Aorta (tissue), 5 donors: ENCODE measurements at places on chromosomes 4 and X.

DNA sequence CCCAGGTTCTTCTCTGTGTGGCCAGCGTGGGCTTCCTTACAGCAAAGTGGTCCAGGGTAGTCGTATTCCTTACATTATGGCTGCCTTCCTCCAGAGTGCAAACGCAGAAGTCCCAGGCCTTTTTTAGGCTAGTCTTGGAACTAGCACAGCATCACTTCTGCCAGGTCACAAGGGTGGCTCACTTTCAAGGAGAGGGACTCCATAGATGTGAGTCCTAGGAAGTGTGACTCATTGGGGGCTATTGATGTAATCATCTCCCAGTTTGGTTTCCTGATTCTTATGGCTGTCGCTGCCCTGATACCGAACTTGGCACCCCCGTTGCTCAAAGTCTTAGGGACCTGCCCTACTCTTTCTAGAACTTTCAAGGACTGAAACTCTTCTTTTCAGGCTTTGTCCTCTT, 140.0 kb downstream of the DCK start:
- H3K27me3 ChIP-seq, result no peaks in the 10 kb centered on the region
- no peak overlapping the region for H3K27ac ChIP-seq
- no peaks in the 10 kb centered on the region for H3K36me3 ChIP-seq

DNA sequence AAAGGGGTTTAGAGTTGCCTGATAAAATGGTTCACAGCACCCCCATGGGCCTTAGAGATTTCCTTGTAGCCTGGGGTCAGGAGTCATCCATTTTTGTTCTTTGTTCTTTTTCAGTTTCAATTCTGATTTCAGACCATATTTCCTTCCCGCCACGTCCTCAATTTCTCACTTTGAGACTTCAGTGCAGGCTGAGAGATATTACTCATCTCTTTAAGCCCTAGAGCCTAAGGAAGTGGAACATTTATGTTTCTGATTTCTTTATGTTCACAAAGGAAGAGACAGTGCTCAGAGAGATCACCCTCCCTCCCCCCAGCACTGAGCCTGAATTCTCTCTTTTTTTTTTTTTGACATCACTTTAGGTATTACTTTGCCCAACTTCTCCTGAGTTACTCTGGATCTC, 56.3 kb downstream of the MSN start:
- H3K27ac ChIP-seq, result no peak overlapping the region
- H3K36me3 ChIP-seq, result no peaks in the 10 kb centered on the region
- no peak overlapping the region for H3K4me3 ChIP-seq

- no peak overlapping the region for H3K4me3 ChIP-seq
- H3K36me3 ChIP-seq, result no peaks in the 10 kb centered on the region
- no peaks in the 10 kb centered on the region for H3K27me3 ChIP-seq
- no peaks in the 10 kb centered on the region for H3K4me1 ChIP-seq
Observed at GRCh38 chr4:104967034-104967401, 179.7 kb upstream of the TET2 start.

- H3K4me1 ChIP-seq, result no peaks in the 10 kb centered on the region
- no peak overlapping the region for H3K4me3 ChIP-seq
- no peaks in the 10 kb centered on the region for H3K27me3 ChIP-seq
- DNase-seq, result no peak
- peak overlapping the region; percentile 44 for H3K27ac ChIP-seq
- H3K36me3 ChIP-seq, result no peaks in the 10 kb centered on the region
Observed at GRCh38 chrX:12950851-12951594, 23.9 kb upstream of the TMSB4X start.

- no peak overlapping the region for H3K27ac ChIP-seq
- no peak for DNase-seq
- no peaks in the 10 kb centered on the region for H3K27me3 ChIP-seq
- H3K36me3 ChIP-seq, result no peaks in the 10 kb centered on the region
- H3K4me3 ChIP-seq, result no peak overlapping the region
Observed at GRCh38 chr4:7793186-7793585, 146.5 kb downstream of the AFAP1 start.

DNA sequence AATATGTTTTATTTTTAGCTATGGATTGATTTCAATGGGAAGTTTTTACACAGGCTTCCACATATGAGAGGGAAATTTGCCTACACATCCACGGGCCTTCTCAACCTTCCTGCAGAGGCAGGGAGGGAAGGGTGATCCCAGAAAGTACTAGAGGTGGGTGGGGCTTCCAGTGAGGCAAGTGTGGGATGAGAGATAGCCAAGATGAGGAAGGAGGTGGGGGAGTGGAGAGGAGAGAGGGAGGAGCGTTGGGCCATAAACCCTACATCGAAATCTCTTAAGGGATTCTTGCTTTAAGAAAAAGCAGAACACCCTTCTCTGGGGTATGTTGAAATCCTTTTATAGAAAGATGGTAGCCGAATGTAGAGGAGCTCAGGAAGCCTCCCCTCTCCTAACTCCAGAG, 19.0 kb downstream of the NKX6-1 start:
- no peak overlapping the region for H3K27ac ChIP-seq
- H3K36me3 ChIP-seq, result no peaks in the 10 kb centered on the region
- H3K27me3 ChIP-seq, result no peaks in the 10 kb centered on the region
- DNase-seq, result no peak

DNA sequence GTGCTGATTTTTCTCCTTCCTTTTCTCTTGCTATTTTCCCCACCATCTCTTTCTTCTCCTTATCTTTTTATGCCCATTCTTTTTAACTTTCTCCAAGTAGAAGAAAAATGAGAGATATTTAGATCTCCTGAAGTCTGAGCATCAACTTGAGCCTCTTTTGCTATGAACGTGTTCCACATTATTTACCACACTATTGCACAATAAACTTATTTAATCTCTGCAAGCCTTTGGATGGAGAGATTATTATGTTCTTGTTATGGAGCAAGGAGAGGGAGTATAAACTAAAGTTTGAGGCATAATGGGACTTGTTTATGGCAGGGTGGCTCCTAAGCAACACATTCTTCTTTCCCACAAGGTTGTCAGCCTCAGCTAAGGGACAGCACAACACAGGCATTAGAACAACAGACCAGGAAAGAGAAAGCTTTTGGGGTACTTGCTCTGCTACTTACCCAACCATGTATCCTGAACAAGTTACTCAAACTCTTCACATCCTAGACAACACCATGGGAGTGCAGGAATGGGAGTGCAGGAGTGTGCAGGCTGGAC, 365.5 kb upstream of the BOD1L1 start:
- peaks cover 2% of the 10 kb centered on the region for H3K4me1 ChIP-seq
- H3K36me3 ChIP-seq, result no peaks in the 10 kb centered on the region
- H3K27me3 ChIP-seq, result no peaks in the 10 kb centered on the region
- H3K4me3 ChIP-seq, result no peak overlapping the region
- no peak overlapping the region for H3K27ac ChIP-seq

DNA sequence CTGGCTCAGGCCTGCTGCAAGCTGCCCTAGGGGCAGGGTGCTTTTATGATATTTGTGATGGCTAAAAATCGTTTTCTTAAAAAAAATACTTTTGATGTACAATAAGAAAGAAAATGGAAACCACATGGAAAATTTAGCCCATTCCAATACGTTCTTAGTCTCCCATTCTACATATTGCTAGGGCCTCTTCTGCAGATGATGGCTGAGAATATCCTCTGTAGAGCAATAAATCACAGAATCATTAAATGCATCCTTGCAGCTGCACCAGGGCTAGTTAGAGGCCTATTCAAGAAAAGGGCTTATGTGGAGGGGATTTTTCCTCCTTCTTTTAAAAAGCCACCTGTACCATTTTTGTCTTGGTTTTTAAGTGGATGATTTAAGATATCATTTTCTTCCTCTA, 97.6 kb upstream of the C1GALT1C1 start:
- no peak overlapping the region for H3K4me3 ChIP-seq
- H3K4me1 ChIP-seq, result no peaks in the 10 kb centered on the region
- no peak for DNase-seq
- H3K27ac ChIP-seq, result no peak overlapping the region
- no peaks in the 10 kb centered on the region for H3K27me3 ChIP-seq
- no peaks in the 10 kb centered on the region for H3K36me3 ChIP-seq

DNA sequence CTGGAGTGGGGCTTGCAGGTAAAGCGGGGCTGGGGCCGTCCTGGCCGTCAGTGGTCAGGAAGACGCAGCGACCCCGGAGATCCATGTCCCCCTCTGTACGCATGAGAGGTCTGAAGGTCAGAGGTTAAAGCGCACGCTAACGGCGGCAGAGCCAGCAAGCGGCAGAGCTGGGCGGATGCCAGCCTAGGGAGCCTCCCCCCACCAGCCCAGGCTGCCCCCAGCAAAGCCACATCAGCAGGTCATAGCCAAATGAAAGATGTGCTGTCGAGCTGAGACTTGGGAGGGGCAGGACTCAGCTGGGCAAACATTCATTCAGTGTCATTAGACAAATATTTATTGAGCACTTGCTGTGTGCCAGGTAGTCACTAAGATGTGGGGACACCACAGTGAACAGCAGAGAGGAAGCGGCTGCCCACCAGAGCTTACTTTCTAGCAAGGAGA, 593 bp upstream of the JAKMIP1 start:
- no peak overlapping the region for H3K4me3 ChIP-seq
- no peaks in the 10 kb centered on the region for H3K36me3 ChIP-seq
- H3K4me1 ChIP-seq, result no peaks in the 10 kb centered on the region

- H3K4me1 ChIP-seq, result no peaks in the 10 kb centered on the region
- DNase-seq, result no peak
- H3K4me3 ChIP-seq, result no peak overlapping the region
- no peak overlapping the region for H3K27ac ChIP-seq
- H3K27me3 ChIP-seq, result no peaks in the 10 kb centered on the region
Observed at GRCh38 chrX:17629519-17629918, 107.8 kb upstream of the SCML1 start.

GRCh38 chrX:25004485-25005032, 11.2 kb downstream of the ARX start:
- no peaks in the 10 kb centered on the region for H3K27me3 ChIP-seq
- H3K4me1 ChIP-seq, result no peaks in the 10 kb centered on the region
- no peak overlapping the region for H3K4me3 ChIP-seq
- H3K36me3 ChIP-seq, result no peaks in the 10 kb centered on the region
- no peak overlapping the region for H3K27ac ChIP-seq
- DNase-seq, result no peak

- H3K27ac ChIP-seq, result no peak overlapping the region
- H3K36me3 ChIP-seq, result no peaks in the 10 kb centered on the region
Observed at GRCh38 chrX:13805241-13805640, 11.7 kb downstream of the GPM6B start.

DNA sequence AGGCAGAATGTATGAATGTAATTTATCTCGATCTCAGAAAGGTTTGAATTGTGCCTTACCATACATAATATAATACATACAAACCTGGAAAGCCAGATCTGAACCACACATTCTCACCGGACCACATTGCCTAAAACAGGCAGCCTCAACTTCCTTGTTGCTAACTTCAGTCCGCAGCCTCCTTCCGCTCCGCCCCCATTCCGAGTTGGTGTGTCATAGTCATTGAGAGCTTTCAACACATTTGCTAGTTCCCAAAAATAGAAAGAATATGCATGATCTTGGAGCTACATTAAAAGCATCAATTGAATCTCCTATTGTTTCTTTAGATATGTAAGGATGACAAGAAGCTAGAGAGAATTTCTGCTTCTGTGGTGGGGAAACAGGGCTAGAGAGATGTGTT, 127.2 kb downstream of the ARHGEF9 start:
- H3K4me3 ChIP-seq, result no peak overlapping the region
- peak overlapping the region; percentile 64 for H3K27ac ChIP-seq
- no peaks in the 10 kb centered on the region for H3K4me1 ChIP-seq
- H3K36me3 ChIP-seq, result no peaks in the 10 kb centered on the region

GRCh38 chrX:155035688-155036087, 9.0 kb downstream of the FUNDC2 start:
- no peaks in the 10 kb centered on the region for H3K27me3 ChIP-seq
- H3K27ac ChIP-seq, result no peak overlapping the region
- no peaks in the 10 kb centered on the region for H3K4me1 ChIP-seq
- DNase-seq, result no peak
- no peak overlapping the region for H3K4me3 ChIP-seq

- H3K27ac ChIP-seq, result no peak overlapping the region
- no peak for DNase-seq
- no peaks in the 10 kb centered on the region for H3K27me3 ChIP-seq
Observed at GRCh38 chrX:31287861-31288260, 216.0 kb upstream of the FTHL17 start.

DNA sequence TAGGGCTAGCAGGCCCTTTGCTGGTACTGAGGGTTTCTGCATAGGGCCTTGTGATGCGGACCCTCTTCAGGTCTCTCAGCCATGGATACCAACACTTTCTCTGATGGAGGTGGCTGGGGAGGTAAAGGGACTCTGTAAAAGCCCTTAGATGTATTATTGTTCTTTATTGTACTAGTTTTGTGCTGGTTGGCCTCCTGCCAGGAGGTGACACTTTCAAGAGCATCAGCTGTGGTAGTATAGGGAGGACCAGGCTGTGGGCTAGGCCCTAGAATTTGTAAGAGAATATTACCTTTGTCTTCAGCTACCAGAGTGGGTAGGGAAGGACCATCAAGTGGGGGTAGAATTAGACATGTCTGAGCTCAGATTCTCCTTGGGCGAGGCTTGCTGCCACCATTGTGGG, 936.3 kb downstream of the CENPC start:
- no peaks in the 10 kb centered on the region for H3K36me3 ChIP-seq
- no peak overlapping the region for H3K27ac ChIP-seq
- no peaks in the 10 kb centered on the region for H3K4me1 ChIP-seq
- H3K4me3 ChIP-seq, result no peak overlapping the region

- H3K27me3 ChIP-seq, result no peaks in the 10 kb centered on the region
- H3K4me3 ChIP-seq, result no peak overlapping the region
- DNase-seq, result no peak
- H3K36me3 ChIP-seq, result no peaks in the 10 kb centered on the region
Observed at GRCh38 chr4:14478504-14478903, 523.8 kb upstream of the CPEB2 start.

DNA sequence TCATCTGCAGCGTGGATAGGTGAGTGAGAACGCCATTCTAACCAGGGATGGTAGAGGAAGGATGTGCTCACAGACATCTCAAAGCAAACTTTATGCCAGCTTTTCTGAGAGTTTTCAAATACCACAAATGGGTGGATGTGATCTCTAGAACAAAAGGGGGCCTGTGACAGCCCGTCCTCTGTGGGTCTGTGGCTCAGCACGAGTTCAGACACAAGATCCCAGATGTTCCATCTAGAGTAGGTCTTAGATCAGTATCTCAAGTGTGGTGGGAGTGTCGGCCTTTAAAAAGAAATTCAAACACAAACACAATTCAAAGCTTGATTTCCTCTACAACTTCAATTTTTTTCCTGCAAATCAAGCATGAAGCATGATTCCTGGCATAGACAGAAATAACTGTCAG, 22.8 kb downstream of the QDPR start:
- H3K27ac ChIP-seq, result no peak overlapping the region
- no peak for DNase-seq
- no peaks in the 10 kb centered on the region for H3K4me1 ChIP-seq
- H3K36me3 ChIP-seq, result peaks cover 3% of the 10 kb centered on the region

GRCh38 chrX:109739625-109740432, 6.8 kb upstream of the ACSL4 start:
- no peaks in the 10 kb centered on the region for H3K27me3 ChIP-seq
- no peaks in the 10 kb centered on the region for H3K4me1 ChIP-seq
- DNase-seq, result no peak
- no peak overlapping the region for H3K27ac ChIP-seq

- H3K4me3 ChIP-seq, result no peak overlapping the region
- no peaks in the 10 kb centered on the region for H3K36me3 ChIP-seq
- DNase-seq, result no peak
- no peaks in the 10 kb centered on the region for H3K27me3 ChIP-seq
- H3K4me1 ChIP-seq, result no peaks in the 10 kb centered on the region
- no peak overlapping the region for H3K27ac ChIP-seq
Observed at GRCh38 chr4:152328582-152328981, 207.3 kb downstream of the FBXW7 start.
